ENCODE measurements at places on chromosomes 3 and 15.
A peak's percentile ranks its signal among the peaks of the same experiment; 100 is the strongest.

DNA sequence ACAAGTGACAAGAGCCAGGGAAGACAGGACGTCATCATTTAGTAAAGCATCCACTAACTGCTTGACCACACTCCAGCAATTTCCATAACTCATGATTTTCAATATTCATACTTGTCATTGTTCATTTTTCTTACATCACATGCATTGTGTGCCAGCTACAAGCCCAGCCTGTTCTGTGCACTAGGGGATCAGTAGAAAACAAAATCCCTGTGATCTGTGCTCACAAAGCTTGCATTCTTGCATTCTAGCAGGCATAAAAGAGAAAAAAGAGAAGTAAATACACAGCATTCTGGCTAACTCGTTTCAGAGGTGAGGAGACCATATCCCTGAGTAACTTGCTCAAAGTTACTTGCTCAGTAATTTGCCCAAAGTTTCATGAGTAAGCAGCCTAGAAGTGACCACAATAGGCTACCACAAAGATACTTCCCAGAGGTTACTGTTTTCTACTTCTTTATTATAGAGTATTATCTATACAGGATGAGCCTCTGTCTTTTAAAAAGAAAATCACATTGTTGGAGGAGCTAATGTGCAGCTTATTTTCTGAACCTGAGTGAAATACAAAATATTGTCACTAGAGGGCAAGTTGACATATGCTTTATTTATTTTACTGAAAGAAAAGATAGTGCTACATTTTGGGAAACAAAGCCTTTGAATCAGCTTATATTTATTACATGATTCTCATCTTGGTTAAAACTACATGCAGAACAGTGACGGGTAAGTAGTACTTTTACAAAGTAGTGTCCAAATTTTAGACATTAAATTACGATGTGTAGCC is 701.4 kb upstream of the LMCD1 start:
- DNase-seq: no peak

DNA sequence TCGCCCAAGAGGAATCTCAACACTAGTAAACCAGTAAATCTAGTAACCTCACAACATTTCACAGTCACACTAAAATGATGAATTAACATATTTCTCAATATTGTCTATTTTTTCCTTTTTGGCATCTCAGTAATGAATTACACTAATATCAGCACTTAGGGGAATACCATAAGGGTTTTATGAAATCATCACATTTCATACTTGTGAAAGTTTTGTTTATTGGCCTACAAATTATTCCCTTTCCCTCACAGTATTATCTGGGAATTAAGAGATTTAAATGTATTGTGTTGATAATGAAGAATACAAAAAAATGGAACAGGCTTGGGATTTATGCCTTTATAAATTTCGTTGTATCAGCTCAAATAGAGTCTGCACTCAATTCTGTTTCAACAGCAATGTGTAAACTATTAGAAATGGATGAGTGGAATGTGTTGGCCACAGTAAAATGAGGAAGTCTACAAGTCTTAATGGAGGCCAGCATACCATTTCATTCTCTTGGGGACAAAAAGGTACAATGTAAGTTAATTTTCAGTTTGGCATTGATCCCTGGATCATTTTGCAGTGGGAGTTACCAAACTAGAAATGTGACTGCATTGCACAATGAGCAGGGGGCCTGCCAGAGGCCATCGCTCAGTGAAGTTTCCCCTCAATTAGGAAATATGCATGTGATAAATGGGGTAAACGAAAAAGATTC is 195.4 kb downstream of the FMN1 start:
- DNase-seq: peak; percentile 93

DNA sequence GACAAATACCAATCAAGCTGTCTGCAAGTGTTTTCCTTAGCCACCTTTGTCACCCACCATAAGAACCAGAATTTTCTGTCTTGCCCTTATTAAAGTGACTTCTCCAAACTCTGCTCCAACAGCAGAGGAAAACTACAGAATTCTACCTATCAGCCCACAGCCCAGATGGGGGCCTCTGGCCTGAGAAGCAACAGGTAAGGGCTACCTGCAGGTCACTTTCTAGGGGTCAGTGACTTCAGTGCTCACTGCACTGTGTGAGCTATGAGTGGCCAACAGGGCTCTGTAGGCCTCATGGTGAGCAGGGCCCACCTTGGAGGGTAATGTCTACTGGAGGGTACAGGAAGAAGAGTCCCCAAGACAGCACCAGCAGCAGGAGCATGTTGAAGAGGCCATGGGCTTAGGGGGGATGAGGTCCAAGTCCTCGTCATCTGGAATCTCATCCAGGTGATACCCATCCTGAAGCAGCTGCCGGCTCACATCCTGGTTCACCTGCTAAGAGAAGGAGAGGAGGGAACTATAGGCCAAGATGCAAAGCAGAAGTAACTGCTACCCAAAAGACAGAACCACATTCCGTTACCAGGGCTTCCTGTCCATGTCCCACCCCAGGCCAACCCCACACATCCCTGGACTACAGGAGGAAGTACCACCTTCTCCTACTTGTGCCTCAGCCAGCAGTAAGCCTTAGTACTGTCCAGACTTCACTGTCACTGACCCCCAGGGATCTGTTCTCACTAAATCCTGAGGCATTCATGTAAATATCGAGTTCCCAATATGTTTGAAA is 4.2 kb downstream of the FAM219B start:
- no peak for DNase-seq

DNA sequence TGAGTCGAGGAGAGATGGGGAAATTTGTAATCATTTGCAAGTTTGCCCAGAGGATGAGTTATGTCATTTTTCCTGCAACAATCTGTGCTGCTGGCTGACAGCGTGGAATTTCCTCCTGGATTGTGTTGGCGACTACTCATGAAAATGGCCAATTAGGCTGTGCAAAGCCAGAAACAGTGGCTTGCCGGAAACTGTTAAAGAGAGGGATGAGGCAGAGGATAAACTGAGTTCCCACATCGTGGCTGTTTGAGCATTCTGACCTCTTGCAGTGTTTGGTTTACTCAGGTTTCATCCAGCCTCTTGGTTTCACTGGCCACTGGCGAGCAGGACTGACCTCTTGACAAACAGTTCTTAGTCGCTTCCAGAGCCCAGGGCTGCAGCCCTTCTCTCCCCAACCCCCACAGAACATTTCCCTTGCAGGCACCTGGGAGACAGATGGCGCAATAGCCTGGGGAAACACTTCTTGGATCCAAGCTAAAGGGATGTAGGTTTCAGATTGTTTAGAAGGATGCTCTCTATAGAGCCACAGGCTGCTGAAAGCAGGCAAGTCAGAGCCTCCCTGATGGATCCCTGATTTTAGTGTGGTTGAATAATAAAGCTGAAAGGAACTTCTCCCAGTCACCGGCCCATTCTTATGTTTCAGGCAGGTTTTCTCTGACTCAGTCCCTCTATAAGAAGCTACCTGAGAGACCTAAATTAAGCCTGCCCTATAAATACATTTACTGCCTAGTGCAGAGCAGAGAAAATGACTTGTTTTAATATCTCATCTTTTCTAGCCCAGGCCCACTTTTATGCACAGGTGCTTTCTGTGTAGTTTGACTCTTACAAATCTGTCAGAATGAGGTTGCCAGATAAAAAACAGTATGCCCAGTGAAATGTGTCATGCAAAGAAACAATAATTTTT is 92.8 kb upstream of the UBE2E1 start:
- peak; percentile 94 for DNase-seq

DNA sequence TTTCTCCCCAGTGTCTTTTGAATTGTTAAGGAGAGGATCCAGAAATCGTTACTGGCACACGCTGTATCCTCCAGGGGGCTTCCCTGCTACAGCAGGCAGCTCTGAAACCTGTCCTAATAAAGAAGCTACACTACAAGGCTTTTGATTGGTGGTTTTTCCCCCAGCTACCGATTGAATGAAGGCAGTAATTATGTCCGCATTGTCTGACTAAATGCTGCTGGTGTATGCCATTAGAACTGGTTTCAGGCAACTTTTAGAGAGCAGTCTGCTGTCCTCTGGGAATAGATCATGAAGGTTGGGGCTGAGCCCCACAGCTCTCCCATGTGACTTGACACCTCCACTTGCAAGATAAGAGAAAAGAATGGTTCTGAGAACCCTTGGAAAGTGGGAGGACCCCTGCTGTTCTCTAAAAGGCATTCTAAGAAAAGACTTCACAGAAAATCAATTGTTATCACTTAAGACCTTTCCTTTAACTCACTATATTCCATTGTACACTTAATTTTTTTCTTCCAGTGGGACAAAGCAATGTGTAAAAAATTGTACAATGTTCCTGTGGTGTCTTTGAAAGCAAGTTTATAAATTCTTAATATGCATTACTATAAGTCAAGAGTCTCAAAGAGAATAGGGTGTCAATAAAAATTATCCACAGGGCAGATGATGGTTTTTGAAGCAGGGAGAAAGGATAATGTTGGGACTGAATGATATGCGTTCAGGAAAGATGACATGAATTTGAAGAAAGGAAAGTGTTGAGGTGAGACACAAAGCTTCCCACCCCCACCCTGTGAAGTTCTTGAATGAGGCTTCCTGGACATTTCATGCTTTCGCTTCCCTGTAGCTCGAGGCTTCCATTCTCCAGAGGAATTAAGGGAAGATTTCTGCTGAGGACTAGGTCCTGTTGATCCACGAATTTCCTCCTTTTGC is 53.0 kb upstream of the DAZL start:
- no peak for DNase-seq

GRCh38 chr3:69425249-69425648 is 39.4 kb upstream of the FRMD4B start:
- DNase-seq: no peak

GRCh38 chr3:39718674-39719595 is 90.5 kb upstream of the MYRIP start:
- DNase-seq: peak; percentile 73

DNA sequence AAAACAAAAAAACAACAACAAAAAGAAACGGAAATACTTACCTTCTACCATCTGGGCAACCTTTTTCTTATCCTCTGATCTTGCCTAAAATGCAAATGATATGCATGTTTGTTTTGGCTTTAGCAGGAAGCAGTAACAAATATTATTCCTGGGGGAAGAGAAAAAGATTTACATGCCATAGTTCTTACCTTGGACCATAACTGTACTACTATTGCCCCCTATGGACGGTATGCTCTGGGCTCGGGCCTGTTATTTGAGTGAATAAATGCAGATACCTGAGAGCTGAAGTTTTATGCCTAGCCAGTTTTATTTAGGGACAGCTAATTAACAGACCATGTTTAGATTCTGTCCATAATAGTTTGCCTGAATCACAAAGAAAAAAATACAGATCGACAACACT is 12.6 kb upstream of the STARD5 start:
- peak; percentile 30 for DNase-seq

GRCh38 chr3:177431525-177432176 is 234.4 kb upstream of the TBL1XR1 start:
- no peak for DNase-seq

DNA sequence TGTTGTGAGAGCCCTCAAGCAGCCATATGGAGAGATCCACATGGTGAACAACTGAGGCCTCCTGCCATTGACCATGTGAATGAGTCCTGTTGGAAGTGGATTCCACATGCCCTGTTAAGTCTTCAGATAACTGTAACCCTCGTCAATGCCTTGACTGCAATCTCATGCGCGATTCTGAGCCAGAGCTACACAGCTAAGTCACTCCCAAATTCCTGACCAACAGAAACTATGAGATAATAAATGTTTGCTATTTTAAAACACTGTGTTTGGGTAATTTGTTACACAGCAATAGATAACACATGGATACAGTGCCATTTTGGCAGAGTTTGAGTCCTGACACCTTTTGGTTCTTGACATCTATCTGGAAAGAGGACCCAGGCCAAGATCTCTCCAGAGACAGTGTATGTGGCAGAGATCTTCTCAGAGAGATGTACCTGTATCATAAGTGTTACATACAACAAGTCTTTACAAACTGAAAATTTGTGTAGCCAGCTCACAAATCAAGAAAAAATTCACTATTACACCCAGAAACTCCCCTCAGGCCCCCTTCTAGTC is 34.5 kb upstream of the BNC1 start:
- no peak for DNase-seq

- DNase-seq: no peak
Observed at GRCh38 chr3:14414846-14415464, 12.5 kb downstream of the SLC6A6 start.

GRCh38 chr3:97901313-97902248 is 70.7 kb downstream of the RIOX2 start:
- DNase-seq: no peak

DNA sequence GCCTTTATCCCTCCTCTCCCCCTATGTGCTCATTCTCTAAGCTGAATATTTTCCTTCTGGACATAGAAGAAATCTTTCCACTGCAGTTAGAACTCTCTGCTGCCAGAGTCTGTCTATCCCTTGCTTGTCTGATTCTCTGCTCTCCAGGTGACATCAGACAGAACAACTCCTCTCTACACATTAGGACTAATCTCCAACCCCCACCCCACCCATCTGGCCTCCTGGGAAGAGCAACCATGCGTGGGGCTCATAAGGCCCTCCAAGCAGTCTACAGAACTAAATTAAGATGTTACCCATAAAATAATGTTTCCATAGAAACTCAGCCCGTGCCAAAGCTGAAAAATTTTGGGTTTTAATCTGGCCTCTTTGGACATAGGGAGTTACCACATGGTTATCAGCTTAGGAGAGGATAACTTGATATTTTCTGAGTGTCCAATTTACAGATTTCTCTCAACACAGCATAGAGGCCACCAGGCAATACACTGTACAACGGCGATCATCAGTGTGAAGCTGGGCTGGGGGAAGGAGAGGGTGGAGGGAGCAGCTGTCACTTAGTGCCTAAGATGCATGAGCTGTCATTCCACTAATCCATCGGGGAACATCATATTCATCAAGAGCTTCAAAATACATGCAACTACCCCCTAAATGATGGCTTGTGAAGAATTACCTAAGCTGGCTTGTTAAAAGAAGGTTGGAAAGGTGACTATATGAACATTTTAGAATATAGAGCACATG is 199.4 kb downstream of the CLSTN2 start:
- no peak for DNase-seq

DNA sequence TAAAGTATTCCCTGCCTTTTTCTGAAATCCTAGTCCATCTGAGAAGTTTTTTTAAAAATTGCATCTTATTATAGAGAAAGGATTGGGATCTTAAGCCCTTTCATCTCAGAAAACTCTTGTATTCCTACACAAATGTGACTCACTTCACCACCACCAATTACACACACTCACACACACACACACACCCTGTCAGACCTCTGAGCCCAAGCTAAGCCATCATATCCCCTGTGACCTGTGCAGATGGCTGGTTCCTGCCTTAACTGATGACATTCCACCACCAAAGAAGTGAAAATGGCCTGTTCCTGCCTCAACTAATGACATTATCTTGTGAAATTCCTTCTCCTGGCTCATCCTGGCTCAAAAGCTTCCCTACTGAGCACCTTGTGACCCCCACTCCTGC is 1181.9 kb downstream of the ROBO2 start:
- no peak for DNase-seq

All from AG10803 (cell line).